CD14-positive monocyte (primary cell): ENCODE measurements at places on chromosomes 4 and X. TPM values are rescaled to one million over a fixed set of nuclear protein-coding genes. Genes with fewer than 3 reads are reported as not detected.

GRCh38 chr4:155391932-155392331, 15.2 kb upstream of the MAP9 start:
- no peak for DNase-seq
- no peak overlapping the region for H3K27ac ChIP-seq
- no peak overlapping the region for H3K4me3 ChIP-seq

Gene XG
- not detected in 2 replicates for polyA plus RNA-seq

DNA sequence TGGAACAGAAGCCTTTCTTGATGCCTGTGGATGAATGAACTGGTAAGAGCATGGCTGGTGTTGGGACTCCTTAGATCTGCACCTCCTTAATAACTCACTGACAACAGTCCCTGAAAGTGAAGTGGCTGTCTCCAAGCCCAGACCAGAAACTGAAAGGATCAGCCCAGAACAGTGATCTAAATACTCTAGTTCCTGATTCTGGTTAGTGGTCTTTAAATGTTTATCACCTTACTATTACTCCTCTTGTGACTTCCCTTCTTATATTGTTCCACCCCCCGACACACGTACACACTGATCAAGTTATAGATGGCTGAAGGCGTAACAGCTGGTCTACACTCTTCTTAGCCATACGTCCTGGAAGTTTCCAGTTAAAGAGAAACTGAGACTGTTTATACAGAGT, 33.8 kb upstream of the ARMCX2 start:
- DNase-seq = no peak
- H3K4me3 ChIP-seq = no peak overlapping the region
- H3K27ac ChIP-seq = no peak overlapping the region
- H3K27me3 ChIP-seq = no peaks in the 10 kb centered on the region

DNA sequence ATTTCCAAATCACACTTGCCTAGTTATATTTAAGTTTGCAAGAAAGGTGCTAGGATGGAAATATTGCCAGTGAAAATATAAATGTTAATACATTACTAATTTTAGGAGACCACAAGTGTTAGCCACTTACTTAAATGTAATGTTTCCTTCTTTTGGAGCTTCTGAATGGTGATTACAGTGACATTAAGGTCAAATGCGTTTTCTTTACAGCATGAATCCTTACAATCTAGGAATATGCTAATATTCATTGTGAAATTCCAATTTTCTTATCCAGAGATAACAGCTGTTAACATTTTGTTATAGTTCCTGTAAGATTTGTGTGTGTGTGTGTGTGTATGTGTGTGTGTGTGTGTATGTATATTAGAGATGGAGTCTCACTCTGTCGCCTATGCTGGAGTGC, 70.2 kb upstream of the NUDT6 start:
- H3K27ac ChIP-seq = no peak overlapping the region
- peaks cover 28% of the 10 kb centered on the region for H3K36me3 ChIP-seq
- no peaks in the 10 kb centered on the region for H3K27me3 ChIP-seq

Gene CHRDL1
- not detected for polyA plus RNA-seq
